ENCODE measurements at places on chromosomes 1 and 21.

DNA sequence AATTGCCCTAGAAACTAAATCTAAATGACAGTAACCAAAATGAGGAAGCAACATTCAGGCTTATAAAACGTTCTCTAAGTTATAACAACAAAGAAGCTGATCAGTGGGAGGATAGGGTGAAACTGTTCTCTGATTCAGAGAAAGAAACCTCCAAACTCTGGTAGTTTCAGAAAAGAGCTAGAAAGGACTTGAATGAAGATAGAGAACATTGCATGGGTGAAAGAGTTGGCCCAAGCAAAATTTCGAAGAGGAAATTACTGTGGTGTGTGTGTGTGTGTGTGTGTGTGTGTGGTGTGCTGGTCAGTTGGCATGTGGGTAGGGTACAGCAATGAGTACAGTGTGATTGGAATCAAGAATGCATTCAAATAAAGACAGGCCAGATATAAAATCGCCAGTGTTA, 16.5 kb upstream of the SPAG17 start:
- no peak for DNase-seq

- no peak for DNase-seq
Observed at GRCh38 chr21:14086553-14086952, 124.2 kb downstream of the LIPI start.

- DNase-seq = no peak
Observed at GRCh38 chr1:116879478-116880133, 30.1 kb upstream of the PTGFRN start.

DNA sequence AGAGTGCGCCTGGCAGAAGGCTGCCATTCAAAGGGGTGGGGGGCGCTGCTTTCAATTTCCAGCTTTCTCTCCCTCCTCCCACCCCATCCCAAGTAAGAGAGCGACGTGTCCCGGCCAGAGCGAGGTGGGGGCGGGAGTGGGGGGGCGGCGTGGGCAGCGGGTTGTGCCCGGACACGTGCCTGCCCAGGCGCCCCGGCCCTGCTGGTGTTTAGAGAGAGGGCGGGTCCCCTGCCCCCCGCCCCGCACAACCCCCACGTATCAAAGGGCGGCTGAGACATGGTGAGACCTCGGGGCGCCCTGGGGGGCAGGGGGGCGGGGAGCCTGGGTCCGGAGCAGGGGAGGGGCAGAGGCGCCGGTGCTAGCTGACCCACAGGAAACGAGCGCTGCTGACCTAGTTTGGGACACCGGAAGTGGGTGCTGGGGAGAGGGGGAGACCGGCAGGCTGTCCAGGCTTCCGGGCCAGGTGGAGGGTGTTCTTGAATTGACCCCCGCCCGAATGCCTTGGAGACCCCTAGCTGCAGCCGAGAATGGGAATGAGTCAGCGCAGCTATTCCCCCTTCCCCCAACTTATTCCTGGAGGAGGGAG, 1.3 kb downstream of the ZBTB7B start:
- DNase-seq = no peak

DNA sequence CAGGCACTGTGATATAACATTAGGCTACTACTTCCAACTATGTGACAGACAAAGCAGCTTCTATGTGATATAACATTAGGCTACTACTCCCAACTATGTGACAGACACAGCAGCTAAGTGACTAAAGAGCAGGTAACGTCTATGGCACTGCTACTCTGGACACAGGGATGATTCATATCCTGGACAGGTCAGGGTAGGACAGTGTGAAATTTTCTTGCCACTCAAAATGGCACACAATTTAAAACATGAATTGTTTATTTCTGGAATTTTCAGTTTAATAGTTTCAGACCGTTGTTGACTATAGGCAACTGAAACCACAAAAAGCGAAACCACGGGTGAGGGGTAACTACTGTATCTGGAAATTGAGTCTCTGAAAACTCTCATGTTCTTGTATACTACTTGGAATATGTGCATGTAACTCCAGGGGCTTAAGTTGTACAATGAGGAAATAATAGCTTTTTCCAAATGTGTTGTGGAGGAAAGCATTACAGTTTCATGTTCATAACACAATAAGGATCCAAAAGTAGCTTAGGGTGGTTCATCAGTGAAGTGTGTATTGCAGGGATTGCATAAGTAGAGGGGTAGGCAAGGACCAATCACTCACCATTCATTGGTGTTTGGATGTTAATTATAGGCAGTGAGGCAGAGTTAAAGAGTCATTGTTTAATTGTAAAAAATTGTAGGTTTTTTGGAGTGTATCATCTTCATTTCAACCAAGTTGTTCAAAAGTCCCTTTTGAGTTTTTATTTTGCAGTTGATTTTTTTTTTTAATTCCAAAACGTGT, 5.3 kb downstream of the DTL start:
- DNase-seq = no peak

DNA sequence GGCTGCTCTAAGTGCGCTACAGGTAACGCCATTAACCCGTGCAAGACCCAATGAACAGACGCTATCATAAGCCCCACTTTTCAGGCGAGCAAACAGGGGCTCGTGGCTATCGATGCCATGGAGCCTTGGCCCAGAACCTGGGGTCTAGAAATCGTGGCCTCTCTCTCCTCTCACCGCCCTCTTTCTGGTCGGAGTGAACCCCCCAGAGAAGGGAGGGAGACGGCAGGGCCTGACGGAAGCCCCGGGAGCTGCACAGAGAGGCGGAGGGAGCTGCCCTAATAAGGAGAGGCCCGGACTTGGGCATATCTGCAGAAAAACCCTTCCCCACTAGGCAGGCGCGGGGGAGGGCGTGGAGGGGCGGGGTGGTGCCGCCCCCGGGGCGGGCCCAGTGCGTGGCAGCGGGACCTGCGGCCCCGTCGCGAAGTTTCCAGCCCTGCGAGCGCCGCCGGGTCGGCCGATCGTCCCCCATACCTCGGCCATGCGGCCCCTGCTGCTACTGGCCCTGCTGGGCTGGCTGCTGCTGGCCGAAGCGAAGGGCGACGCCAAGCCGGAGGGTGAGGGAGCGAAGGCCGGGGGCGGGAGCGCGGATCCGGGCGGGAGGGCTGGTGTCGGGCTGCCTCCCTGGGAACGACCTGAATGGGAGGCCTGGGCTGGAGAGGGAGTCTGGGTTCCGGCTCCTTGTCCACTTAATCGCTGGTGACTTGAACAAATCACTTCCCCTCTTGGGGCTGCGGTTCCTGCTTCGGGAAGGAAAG, at the start of gene PLOD1:
TSS of gene PLOD1 (plus strand) at position 416 of the 755 bp plus-strand sequence. CDS start at position 479, 63 bp downstream.
- peak; percentile 96 for DNase-seq

GRCh38 chr1:74464037-74464436, 48.4 kb downstream of the LRRC53 start:
- DNase-seq = no peak

GRCh38 chr1:36565576-36566501, 83.1 kb upstream of the CSF3R start:
- no peak for DNase-seq
